ENCODE measurements at places on chromosomes 6 and 20. TPM values are rescaled to one million over a fixed set of nuclear protein-coding genes. Genes with fewer than 3 reads are reported as not detected.
A peak's percentile ranks its signal among the peaks of the same experiment; 100 is the strongest.

The BPI gene
- total RNA-seq: not detected

DNA sequence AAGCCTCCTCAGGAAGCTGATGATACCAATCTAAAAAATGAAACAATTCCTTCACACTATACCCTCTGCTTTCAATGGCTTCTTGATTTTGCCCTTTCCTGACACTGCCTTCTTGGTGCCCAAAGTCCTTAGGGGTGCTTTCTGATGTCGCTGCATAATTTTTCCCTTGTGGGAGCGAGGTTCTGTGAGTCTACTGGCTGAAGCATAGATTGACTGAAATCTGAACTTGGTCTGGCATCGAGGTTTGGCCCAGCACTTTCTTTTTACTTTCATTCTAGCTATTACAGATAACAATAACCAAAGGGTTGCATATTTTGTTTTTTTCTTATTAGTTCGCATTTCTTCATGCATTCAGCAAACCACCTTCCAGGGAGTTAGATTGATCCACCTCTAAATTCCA, 65.8 kb downstream of the E2F3 start:
- no peak for DNase-seq

The KDM1B gene
- 13.0 TPM for total RNA-seq

DNA sequence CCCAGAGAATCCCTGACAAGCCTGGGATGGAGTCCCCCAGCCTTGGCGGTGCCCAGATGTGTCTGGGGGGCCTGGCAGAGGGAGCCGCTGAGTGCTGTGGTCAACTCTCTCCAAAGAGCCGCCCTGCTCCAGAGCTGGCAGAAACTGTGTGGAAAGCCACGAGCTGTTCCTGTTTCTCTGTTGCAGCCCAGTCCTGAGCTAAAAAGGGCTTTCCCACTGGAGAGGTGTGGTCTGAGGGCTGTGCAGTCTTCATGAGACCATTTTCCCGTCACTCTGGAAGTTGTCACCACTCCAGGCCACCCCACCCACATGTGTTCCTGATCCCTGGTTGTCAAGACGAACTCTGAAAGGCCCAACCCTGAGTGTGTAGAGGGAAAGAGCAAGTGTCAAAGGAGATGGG, 99.7 kb upstream of the KCNK16 start:
- DNase-seq: no peak

The HRH3 gene
- not detected for total RNA-seq

- DNase-seq: no peak
These were observed 868.9 kb downstream of the PHF3 start for GRCh38 chr6:64504503-64504902.

- no peak for DNase-seq
These were observed 75.1 kb downstream of the CDC40 start for GRCh38 chr6:110255211-110255750.

- DNase-seq: peak; percentile 78
These were observed 59.4 kb downstream of the GFOD1 start for GRCh38 chr6:13427801-13428582.

The ZC2HC1B gene
- total RNA-seq: not detected

The FRK gene
- total RNA-seq: 7.3 TPM

The WFDC2 gene
- total RNA-seq: 0.95 TPM

GRCh38 chr6:29968130-29968529, 25.8 kb downstream of the HLA-A start:
- no peak for DNase-seq

The COL10A1 gene
- total RNA-seq: not detected

- DNase-seq: no peak
These were observed 354.2 kb upstream of the SULF2 start for GRCh38 chr20:48139262-48140041.

The DDO gene
- total RNA-seq: 29.7 TPM

DNA sequence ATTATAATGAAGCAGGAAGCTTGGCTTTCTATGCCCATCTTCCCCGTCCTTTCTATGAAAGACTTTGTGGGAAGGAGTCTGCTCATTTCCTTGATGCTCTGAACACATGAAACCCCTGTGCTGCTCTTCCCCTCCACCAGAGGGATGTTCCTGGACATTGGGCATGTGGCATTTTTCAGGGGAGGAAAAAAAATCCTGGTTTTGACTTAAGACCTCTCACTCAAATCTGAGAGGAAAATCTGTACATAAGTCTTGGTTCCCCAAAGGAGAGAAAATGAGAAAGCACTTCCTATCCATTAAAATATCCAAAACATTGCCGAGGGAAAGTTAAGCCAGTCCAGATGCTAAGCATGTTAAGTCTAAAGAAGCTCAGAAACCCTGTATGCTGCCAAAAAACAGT, 393.0 kb downstream of the PAX1 start:
- DNase-seq: no peak

DNA sequence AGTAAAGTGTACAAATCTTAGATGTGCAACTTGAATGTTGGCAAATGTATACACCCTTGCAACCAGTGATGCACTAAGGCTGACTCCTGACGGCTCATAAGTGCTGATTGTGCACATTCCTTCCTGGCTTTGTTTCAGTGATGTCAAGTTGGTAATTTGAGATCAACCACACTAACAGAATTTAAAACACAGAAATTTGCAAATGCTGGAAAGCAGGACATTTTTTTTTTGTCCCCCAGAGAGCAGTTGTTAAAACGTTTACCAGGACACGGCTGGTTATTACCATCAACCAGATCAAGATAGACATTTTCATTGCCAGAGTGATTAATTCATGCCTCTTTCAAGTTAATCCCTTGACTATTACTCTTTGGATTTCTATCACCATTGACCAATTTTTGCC, 735.6 kb downstream of the RFPL4B start:
- DNase-seq: no peak

DNA sequence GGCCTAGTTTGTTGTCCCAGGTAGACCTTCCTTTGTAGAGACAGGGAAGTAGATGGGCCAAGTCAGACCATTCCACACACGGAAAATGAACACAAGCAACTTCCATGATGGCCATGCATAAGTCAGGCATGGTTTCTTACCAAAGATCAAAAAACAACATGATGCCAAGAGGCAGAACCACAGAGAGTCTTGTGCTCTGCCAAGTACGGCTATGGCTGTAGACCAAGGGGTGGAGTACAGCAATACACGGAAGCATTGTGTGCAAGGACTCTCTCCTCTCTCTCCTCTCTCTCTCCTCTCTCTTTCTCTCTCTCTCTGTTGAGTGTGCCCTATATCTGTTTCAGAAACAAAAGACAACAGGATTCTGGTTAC, 4.8 kb upstream of the DUSP22 start:
- no peak for DNase-seq

GRCh38 chr6:151181706-151182363, 57.9 kb upstream of the AKAP12 start:
- no peak for DNase-seq

The CLVS2 gene
- total RNA-seq: not detected

The ALDH8A1 gene
- not detected for total RNA-seq

The EPPIN gene
- not detected for total RNA-seq

GRCh38 chr6:43871933-43872332, 101.9 kb downstream of the VEGFA start:
- DNase-seq: no peak

DNA sequence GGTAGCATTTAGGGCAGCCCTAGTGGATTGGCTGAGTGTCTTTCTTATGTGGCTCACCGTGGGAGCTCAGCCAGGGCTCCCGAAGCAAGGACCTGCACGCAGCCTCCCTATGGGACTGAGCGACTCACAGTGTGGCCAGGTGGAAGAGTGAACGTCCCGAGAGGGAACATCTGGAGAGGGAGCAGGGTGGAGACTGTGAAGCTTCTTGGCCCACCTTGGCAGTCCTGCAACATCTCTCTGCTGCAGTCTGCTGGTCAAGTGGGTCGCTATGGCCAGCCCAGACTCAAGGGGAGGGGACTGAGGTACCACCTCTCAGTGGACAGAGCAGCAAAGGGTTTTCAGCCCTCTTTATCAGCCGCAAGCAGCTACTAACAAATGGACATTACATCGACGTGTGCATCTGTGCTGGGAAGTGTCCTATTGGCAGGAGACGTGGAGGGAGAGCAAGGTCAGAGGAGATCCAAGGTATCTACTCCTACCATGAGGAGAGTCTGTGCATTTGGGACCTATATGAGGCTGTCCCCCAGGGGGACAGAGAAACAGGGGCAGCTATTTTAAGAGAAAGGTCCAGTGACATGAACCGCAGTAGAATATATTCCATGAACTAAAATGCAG, 49.0 kb upstream of the NXT1 start:
- DNase-seq: no peak

The MYMX gene
- total RNA-seq: not detected

The SLC12A5 gene
- not detected for total RNA-seq

The CNR1 gene
- total RNA-seq: 0.16 TPM

DNA sequence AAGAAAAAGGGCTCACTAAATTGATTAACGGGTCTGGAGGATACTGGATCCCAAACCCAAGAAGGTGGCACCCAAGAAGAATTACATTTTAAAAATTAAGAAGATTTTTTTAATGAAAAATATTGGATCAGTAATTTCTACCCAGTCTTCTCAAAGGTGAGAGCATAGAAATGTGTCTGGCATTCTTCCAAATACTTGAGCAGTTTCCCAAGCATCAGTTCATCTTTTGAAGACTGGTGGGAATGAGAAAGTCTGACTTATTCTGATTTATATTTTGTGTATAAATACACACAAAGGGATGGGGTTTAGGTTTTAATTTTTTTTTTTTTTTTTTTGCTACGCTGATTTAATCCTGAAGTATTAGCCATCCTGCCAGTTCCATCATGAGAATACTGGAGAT, 3.3 kb downstream of the MGME1 start:
- no peak for DNase-seq

The UBD gene
- not detected for total RNA-seq

DNA sequence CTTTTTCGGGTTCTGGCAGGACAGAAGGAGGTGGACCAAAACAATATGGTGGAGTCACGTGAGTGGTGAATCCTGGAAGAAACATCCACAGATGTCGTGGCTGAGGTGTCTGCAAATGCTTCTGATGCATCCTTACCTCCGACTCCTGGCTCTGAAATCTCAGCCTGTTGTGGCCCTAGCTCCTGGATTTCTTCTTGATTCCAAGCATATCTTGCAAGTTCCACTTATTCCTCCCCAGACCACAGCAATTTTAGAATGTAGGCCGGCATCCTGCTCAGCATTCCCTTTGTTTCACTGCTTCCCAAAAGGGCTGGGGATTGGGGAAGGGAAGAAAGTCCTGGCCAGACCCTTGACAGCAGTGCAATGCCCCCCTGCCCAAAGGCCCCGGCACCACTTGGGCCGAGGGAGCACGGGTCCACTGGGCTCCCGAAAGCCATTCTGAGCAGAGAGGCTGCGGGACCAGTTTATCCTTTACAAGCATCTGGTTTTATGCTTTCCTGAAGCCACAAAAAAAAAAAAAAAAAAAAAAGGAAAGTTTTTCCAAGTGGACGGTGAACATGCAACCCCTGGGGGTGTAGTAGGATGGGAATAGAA, 200.9 kb upstream of the RNF24 start:
- no peak for DNase-seq

The VSX1 gene
- 0.14 TPM for total RNA-seq

The JAG1 gene
- 24.4 TPM for total RNA-seq
